Central memory CD4-positive, alpha-beta T cell (primary cell): ENCODE measurements at places on chromosomes 3 and 15.

- peak; percentile 44 for DNase-seq
Observed at GRCh38 chr15:52780172-52780980, 9.8 kb downstream of the ONECUT1 start.

DNA sequence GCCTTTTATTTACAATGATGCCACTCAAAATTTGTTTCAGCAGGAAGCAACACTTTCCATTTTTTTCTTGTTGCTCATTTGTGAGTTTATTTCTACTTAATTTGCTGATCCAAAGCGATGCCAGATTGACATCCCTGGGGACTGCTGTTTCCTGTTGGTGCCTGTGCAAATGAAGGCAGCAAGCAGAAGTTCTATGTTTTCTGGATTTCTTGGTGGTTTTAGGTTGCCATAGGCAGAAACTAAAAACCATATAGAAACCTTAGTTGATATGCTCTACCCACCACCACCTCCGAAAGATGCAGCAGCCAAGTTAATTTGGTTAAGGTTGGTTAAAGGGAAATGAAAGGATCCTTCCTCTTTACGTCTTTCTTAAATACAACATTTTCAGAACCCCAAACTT, 356.2 kb downstream of the RBMS3 start:
- no peak for DNase-seq

DNA sequence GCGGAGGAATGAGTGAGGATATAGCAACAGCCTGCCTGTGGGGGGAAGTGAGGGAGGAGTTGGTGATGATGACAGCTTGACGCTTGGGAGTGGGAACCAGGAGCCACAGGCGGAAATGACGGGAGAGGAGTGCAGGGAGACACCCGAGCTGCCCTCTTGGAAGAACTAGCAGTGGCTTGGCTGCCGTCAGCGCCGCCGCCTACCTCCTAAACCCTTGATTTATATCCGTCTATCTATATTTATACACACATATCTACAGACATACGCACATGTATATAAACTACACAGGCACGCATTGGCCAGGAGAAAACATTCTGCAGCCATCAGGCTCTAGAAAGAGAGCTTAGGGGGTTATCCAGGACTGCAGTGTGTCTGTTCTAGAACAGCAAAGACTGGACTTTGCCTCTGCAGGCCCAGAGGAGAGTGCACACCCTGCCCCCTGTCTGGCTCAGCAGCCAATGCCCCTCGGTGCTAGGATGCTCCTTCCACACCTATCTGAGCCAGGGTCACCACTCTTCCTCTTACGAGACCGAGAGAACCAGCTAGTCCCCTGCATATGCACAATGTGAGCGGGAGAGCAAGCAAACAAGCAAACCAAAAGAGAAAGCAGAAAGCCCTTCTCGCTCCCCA, 45.3 kb upstream of the MAGEF1 start:
- no peak for DNase-seq

- no peak for DNase-seq
Observed at GRCh38 chr3:194312186-194312742, 38.9 kb downstream of the CPN2 start.

DNA sequence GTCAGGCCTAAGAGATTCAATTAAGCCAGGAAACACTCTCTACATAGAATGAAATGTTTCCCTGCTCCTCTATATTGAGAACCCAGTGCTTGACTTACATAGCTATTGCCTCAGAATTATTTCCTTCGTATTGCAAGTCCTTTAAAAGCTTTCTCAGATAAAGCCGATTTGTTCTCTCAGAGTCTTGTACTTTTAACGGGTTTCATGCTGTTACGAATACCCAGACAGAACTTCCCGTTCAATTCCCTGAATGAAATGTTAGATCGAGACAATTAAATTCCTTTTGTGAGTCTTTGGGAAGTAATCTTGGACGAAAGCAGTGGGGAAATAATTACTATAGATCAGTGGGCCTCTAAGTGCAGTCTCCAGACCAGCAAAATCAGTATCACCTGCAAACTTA, 102.8 kb upstream of the CHL1 start:
- no peak for DNase-seq

GRCh38 chr15:58839485-58839884, 68.4 kb downstream of the MINDY2 start:
- DNase-seq = no peak

GRCh38 chr3:23793528-23794134, 12.1 kb upstream of the UBE2E1 start:
- DNase-seq = no peak

DNA sequence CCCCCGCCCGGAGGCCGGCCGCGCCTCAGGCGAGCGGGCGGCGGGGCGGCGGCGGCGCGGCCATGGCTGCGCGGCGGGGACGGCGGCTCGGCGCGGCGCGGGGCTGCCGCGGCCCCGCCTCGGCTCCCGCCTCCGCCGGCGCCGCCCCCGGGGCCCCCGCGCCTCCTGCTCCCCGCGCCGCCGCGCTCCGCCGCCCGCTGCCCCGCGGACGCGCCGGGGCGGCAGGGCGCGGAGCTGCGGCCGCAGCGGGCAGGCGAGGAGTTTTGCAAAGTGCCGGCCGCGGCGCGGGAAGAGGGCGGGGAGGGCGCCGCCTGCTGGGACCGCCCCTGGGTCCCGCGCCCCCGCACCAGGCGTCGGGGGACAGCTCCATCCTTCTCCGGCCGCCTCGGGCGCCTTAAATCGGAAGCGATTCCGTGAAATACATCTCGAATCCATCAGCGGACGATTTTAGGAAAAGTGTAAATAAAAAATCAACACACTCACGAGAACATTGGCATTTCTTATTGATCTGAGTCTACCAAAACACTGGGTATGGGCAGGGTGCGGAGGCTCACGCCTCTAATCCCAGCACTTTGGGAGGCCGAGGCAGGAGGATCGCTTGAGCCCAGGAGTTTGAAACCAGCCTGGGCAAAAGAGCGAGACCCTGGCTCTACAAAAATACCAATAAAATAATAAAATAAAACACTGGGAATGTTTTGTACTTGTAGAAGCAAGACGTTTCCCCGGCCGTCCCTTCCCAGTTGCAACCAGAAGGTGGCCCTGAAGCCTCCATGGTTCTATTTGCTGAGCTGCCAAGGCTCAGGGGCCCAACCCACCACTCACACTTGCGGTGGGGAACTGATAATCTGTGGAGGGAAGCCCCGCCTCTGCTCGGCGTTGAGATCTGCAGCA, 136.9 kb downstream of the NUP210 start:
- DNase-seq = no peak

DNA sequence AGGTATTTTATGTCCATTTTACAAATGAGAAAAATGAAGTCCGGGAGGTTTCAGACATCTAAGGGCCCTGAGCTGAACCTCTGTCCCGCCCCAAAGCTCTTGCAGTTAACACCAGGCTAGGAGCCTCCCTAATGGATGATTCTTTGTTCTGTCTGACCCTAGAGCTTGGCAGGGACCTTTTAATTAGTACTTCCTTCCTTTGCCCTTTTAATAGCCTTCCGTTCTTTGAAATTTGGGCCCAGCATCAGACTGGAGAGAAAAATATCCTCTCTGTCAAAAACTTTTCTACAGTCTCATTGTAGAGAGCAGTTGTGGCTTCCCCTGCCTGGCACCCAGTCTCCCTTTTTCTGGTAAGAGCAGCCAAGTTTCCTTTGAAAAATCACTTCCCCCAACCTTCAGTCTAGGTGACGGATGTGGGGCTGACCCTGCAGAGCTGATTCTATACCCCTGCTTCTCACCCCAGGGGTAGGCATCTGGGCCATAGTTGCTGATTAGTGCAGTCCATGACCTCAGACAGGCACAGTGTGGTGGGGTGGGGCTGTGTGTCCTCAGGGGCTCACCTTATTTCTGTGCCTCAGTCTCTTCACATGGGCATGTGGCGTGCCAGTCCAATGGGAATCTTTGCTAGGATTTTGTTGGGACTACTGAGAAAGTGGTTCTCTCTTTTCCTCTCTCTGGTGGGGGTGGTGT, 220.4 kb downstream of the ADAMTS9 start:
- no peak for DNase-seq

- no peak for DNase-seq
Observed at GRCh38 chr3:140571836-140572235, 106.0 kb upstream of the TRIM42 start.

GRCh38 chr15:85690561-85691231, 104.0 kb downstream of the KLHL25 start:
- DNase-seq = no peak

DNA sequence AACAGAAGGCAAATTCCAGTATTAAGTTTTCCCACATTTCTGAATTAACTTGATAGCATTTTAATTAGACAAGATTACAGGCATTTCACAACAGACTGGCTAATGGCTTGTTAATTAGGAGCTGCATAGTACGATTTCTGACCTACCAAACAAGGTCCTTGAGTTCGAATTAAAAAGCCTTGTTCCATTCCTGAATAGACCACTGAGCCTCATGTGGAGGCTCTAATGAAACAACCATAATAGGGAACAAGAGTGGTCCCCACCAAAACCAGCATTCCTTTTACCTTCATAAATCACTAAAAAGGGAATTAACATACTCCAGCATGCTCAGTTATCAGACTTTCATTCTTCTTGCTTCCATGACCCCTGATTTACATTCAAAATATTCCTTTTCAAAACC, 66.4 kb downstream of the PRTG start:
- DNase-seq = no peak
